ENCODE measurements at places on chromosomes 2 and 18.

DNA sequence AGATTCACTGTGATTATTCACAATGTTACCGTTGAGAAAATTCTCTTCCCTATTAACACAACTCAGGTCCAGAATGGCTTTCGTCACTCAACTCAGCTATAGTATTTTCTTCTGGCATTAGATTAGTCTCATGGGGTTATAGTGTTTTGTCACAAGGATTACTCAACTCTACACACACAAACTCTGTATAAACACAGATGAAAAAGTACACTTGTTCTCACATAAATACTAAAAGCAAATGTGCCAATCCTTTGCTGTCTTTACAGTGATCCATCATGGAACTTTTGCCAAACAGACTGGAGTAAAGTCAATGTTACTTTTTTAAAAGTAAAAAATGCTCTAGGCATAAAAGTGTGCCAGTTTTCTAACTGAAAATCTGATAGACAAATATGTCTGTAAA lies 267.6 kb downstream of the RBM43 start:
- no peak for DNase-seq

- DNase-seq = no peak
Observed at GRCh38 chr2:96120091-96120720, 3.8 kb upstream of the ADRA2B start.

DNA sequence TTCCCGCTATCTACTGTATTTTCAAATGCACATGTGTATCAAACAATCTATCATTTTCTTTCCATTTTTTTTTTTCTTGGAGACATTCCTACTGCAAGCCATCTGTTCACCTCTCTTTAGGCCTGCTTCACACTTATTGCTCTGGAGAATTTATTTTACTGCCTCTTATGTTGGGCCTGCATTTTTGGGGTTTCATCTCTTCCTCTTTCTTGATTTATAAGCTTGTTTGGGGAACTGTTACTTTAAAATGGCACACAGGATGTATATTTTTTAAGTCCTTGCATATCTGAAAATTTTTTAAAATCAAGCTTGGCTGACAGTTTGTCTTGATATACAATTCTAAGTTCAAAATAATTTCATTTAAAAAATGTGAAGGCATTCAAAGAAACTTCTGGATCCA lies 3.5 kb upstream of the RAB27B start:
- DNase-seq = no peak

GRCh38 chr2:14094592-14094991 lies 537.9 kb upstream of the LRATD1 start:
- no peak for DNase-seq

GRCh38 chr2:85662899-85663593 lies 5.0 kb downstream of the SFTPB start:
- DNase-seq = no peak

- peak; percentile 21 for DNase-seq
Observed at GRCh38 chr2:29921560-29921915, at the start of gene ALK. Gene ALK, minus strand, starts transcription at chr2:29921586. Its CDS starts 927 bp downstream, at chr2:29920659.

DNA sequence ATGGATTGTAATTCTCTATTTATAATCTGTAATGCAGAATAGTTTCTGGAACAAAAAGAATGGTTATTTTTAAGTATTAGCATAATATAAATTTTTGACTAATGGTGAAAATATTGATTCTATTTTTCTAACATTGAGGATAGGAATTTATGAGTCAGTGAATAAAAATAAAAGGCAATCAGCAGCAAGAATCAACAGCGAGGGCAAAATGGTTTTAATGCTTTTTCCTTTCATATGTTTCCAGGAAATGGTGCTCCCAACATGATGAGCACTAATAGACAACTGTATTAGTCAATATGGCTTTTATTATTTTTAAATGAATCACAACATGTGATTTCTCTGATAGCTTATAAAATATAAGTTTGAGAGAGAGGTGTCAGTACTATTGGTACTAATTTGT lies 90.7 kb upstream of the TFPI start:
- DNase-seq = no peak

GRCh38 chr2:153645599-153645998 lies 167.0 kb upstream of the RPRM start:
- no peak for DNase-seq

GRCh38 chr2:71689968-71690834 lies 236.8 kb downstream of the DYSF start:
- DNase-seq = no peak

- no peak for DNase-seq
Observed at GRCh38 chr2:8642366-8643068, 39.3 kb upstream of the ID2 start.

DNA sequence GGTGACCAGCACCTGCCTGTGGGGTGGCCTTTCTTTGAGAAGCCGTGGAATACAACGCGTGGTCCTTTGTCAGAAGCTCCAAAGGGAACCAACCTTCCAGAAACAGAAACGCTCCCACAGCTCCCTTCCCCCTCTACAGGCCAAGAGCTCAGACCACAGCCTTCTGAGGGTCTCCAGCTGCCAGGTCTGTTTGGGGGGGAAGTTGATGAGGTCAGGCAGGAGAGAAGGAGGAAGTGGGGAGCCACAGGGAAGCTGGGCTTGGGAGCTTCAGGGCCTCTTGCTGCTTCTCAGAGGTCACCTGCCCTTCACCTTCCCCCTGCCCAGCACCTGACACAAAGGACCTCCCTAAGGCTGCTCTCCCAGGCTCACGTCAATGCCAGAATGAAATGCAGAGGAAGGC lies 287.7 kb upstream of the ID2 start:
- no peak for DNase-seq

- no peak for DNase-seq
Observed at GRCh38 chr2:230266638-230267037, 41.1 kb downstream of the SP140 start.

DNA sequence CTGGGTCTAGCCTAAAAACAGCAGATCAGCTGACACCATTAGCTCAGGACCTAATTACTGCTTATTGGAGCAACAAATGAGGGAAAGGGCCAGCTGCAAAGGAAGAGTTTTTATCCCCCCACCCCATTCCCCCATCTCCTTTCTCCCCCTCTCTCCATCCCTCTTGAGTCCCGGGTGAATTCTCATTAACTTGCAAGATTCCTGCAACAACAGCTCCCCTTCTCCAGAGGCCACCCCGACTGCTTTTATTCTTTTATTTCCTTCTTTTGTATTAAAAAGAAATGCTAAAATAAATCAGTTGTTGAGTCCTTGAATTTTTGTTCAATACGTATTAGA lies 473 bp upstream of the NOL4 start:
- DNase-seq = no peak

GRCh38 chr2:70039366-70039765 lies 47.9 kb upstream of the PCBP1 start:
- no peak for DNase-seq

DNA sequence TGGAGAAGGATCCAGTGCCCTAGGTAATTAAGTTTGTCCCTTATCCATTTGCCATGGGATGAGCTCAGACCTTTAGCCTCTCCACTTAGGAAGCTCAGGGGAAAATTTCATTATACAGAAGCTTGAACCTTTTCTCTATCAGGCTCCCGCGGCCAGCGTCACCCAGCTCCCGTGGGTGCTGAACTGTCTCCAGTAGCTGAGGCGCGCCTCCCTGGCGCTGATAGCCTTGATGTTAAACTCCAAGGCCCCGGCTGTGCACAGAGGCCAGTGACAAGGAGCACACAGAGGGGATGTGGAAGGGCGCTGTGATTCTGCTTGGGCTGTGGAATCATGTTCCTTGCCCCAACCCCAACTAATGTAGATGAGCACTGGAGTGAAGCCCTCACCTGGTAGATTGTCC lies 50.8 kb downstream of the NRP2 start:
- DNase-seq = no peak

- DNase-seq = no peak
Observed at GRCh38 chr2:217356781-217357180, 496.9 kb upstream of the TNP1 start.

GRCh38 chr18:57088883-57089282 lies 58.0 kb upstream of the BOD1L2 start:
- DNase-seq = no peak

GRCh38 chr2:58769864-58770234 lies 528.7 kb upstream of the FANCL start:
- DNase-seq = no peak

- DNase-seq = no peak
Observed at GRCh38 chr2:187709065-187709464, 154.8 kb upstream of the TFPI start.

- no peak for DNase-seq
Observed at GRCh38 chr2:210461401-210461800, 15.2 kb downstream of the LANCL1 start.

DNA sequence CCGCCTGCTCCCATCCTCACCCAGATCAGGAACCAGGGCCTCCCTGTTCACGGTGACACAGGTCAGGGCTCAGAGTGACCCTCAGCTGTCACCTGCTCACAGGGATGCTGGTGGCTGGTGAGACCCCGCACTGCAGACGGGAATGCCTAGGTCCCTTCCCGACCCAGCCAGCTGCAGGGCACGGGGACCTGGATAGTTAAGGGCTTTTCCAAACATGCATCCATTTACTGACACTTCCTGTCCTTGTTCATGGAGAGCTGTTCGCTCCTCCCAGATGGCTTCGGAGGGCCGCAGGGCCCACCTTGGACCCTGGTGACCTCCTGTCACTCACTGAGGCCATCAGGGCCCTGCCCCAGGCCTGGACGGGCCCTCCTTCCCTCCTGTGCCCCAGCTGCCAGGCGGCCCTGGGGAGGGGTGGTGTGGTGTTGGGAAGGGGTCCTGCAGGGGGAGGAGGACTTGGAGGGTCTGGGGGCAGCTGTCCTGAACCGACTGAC lies 31.7 kb downstream of the GPC1 start:
- DNase-seq = no peak

- no peak for DNase-seq
Observed at GRCh38 chr2:216984937-216985336, 125.1 kb upstream of the TNP1 start.

- DNase-seq = no peak
Observed at GRCh38 chr2:222835143-222835822, 25.6 kb upstream of the ACSL3 start.

DNA sequence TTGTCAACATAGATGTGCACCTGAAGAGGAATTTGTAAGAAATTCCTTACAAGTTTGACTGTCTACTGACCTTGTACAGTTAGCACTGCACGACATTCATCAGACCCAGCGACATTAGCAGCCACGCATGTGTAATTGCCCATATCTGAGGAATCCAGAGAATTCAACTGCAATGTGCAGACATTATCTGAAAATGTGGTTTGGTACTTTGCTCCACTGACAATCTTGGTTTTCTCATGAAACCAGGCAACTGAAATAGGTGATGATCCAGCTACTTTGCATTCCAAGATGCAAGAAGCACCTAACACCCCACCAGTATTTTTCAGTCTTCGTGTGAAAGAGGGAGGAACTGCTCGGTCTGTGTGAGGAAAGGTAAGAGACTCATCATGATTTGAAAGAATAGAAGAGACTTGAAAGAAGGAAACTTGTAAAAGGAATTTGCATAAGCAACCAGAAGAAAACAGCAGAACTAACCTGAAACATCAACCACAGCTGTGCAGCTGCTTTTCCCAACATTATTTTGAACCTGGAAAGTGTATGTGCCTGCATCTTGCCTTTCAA lies 83.4 kb downstream of the TTN start:
- no peak for DNase-seq

- DNase-seq = no peak
Observed at GRCh38 chr2:205245652-205246051, 436.6 kb upstream of the NRP2 start.

GRCh38 chr2:51710222-51710621 lies 678.3 kb upstream of the NRXN1 start:
- DNase-seq = no peak

- DNase-seq = no peak
Observed at GRCh38 chr2:109079590-109079989, 49.4 kb upstream of the SH3RF3 start.

GRCh38 chr18:59140302-59140885 lies 710 bp downstream of the SEC11C start:
- no peak for DNase-seq

DNA sequence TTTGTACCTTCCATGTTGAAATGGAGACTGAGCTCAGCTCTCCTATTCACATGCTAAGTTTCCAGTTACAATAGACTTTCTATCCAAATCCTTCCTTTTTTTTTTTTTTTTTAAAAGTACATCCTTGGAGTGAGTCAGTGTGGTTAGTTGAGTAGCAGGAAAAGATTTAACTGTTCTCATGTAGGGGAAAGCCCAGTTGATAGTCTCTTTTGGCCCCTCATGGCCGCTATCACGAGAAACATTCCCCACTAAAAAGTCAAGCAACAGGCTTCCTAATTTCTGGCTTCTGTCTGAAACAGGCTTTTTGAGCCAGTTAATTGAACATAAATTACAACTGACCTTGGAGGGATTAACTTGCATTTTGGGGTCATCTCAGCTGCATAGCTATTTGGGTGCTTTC lies 161.3 kb downstream of the MEIS1 start:
- DNase-seq = no peak

GRCh38 chr2:20401489-20401835 lies 45.4 kb upstream of the RHOB start:
- no peak for DNase-seq
